NCI-H1436 (cell line): ENCODE measurements at places on chromosomes 6 and 20.
A peak's percentile ranks its signal among the peaks of the same experiment; 100 is the strongest.

DNA sequence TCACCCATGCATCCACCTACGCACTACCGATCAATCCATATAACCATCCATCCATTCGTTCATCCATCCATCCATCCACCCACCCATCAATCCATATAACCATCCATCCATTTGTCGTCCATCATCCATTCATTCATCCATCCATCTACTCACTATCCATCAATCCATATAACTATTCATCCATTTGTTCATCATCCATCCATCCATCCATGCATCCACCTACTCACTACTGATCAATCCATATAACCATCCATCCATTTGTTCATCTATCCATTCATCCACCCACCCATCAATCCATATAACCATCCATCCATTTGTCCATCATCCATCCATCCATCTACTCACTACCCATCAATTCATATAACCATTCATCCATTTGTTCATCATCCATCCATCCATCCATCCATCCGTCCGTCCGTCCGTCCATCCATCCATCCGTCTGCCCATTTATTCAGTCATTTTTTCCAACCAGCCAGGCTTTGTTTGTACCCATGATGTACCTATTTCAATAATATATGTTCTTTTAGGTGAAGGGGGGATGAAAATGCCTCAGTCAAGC lies 6.1 kb upstream of the BPIFB6 start:
- no peak for DNase-seq

- no peak for DNase-seq
These were observed 242.8 kb upstream of the TCF21 start for GRCh38 chr6:133645966-133646740.

GRCh38 chr6:157867981-157868380 lies 44.9 kb downstream of the SNX9 start:
- no peak for DNase-seq

DNA sequence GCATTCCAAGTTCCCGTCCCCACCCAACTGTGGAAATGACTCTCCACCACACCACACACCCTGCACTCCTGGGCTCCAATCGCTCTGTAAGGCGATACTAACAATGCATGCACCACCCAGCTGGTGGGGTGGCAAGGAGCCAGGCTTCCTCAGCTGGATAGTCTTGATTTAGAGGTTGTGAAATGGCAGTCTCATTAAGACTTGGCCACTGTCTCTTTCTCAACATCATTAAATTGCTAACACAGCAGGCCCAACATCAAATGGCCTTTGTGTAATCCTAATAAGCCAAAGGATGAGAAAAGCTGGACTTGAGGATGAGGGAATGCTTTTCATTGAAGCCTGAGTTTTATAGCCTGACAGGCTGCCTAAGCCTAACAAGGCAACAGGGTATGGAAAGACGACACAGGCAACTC lies 223.7 kb downstream of the GMDS start:
- peak; percentile 54 for DNase-seq

- DNase-seq, result no peak
These were observed 1.2 kb upstream of the ZSCAN31 start for GRCh38 chr6:28337121-28337520.

- DNase-seq, result peak; percentile 32
These were observed 53.0 kb upstream of the ANKEF1 start for GRCh38 chr20:9981829-9982228.

DNA sequence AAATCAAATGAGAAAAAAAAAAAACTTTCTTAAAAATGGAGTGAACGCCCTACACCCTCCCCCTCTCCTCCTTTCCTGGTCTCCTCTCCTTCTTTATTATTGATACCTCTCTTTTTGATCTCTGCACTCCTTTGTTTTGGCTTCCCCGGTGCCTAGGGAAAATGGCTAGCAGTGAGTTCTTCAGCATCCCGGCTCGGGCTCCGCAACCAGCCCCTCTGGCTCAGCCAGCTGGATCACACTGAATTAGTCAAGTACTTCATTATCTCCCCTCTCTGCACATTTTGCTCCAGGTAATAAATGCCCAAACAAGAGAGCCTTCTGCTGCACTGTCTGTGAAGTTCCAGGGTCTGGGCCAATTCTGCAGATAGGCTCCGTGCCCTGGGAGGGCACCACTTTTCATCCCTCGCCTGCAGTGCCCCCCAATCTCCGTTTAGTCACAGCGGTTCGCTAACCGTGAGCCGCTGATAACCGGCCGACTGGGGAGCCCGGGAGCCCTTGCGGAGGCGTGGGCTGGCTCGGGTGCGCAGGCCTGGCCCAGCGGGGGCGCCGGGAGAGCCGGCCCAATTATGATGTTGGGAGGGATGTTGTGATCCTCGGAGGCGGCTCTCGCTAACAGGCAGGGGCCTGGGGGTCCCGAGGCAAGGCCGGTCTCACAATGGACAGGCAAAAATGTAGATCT lies 301.9 kb downstream of the TFAP2A start:
- no peak for DNase-seq

DNA sequence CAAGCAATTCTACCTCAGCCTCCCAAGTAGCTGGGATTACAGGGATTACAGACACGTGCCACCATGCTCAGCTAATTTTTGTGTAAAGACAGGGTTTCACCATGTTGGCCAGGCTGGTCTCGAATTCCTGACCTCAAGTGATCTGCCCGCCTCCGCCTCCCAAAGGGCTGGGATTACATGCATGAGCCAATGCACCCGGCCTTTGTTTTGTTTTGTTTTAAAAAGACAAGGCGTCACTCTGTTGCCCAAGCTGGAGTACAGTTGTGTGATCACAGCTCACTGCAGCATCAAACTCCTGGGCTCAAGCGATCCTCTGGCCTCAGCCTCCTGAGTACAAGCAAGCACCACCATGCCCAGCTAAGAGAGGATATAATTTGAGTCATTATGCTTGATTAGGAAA lies 5.4 kb downstream of the SERINC3 start:
- DNase-seq, result no peak

GRCh38 chr6:127959869-127960268 lies 59.0 kb upstream of the THEMIS start:
- no peak for DNase-seq

GRCh38 chr6:168420084-168420483 lies 20.9 kb upstream of the SMOC2 start:
- no peak for DNase-seq

DNA sequence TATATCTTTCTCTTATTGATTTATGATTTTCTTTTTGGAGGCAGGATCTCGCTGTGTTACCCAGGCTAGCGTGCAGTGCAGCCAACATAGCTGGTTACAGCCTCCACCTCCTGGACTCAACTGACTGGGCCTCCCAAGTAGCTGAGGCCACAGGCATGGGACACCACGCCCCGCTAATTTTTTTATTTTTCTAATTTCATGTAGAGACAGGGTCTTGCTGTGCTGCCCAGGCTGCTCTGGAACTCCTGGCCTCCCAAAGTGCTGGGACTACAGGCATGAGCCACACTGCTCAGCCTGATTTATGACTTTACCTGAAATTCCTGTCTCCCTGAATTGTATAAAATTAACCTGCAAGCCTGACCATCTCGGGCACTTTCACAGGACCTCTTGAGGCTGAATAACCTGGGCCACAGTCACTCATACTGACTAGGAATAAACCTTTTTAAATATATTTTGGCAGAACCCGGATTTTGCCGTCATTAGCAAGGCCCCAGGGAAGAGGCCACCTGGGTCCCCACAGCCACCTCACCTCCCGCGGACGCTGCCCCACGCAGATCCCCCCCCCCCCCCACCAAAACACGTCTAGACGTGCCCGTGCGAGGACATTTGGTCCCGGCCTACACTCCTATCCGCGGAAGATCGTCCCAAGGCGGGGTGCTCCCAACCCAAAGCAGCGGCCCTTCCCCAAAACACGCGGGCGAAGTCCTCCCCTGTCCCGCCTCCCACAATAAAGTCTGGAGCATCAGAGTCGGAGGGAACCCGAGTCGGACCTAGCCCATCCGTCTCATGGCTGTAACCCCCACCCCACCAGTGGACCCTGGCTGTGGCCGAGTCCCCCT lies 902 bp downstream of the ZNF337 start:
- DNase-seq, result no peak

DNA sequence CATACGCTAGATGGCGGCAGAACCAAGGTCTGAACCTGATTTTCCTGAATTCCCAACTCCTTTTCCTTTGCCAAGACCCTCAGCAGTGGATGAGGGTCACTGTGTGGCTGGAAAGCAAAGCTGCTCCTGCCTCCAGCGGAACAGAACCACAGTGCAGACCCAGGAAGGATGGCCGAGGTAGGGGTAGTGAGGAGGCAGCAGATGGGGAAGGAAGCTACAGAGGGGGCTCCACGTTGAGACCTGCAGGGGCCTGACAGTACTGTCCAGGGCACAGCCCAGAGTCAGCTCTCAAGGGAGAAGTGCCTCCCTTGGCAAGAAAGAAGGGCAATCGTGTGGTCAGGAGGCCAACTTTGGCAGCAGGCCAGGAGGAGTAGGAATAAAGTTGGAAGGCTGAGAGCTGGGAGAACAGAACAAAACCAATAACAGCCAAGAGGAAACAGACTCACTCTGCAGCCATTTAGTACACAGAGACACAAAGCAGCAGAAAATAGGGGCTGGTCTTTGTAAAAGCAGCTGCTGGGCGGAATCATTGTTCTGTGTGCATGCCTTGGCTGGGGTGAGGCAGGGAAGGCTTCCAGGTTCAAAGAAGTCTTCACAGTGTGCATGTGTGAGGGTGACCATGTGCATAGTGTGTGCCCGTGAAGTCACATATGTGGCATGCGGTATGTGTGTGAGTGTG lies 3.1 kb downstream of the GABRR2 start:
- no peak for DNase-seq

DNA sequence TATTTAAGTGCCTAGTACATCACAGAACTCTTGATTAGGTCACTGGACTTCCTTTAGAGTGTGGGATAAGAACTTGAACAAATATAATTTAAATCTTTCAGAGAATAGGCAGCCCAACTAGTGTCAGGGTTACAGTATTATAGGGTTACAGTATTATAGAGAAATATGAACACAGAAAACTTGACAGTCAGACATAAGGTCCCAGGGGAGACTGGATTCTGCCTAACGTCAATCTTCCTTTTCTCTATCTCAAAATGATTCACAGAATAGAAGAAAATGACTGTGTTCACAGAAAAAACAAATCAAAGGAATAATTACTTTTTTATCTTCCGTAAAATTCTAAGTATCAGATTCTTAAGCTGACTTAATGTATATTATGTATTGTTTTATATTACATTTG lies 623.8 kb downstream of the HTR1B start:
- DNase-seq, result no peak

GRCh38 chr6:30687659-30688431 lies 1.4 kb upstream of the PPP1R18 start:
- DNase-seq, result no peak

DNA sequence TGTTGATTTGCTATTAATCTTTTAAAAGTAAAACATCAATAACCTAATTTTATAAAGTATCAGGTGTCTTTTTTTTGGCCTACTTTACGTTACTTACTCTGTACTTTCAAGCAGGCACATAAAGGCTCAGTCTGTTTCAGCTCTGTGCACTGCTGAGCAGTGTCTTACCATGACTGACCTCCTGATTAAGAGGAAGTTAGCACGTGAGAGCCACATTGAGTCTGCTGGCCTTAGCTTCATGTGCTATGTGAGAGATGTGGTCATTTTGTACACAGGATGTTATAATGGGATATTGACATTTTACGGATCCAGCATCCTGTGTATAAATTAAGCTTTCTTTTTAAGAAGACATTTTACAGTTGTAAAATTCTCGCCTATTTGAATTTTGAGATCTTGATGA lies 31.9 kb downstream of the ARID1B start:
- no peak for DNase-seq

- DNase-seq, result peak; percentile 80
These were observed 8.8 kb downstream of the DUSP15 start for GRCh38 chr20:31861385-31862156.

DNA sequence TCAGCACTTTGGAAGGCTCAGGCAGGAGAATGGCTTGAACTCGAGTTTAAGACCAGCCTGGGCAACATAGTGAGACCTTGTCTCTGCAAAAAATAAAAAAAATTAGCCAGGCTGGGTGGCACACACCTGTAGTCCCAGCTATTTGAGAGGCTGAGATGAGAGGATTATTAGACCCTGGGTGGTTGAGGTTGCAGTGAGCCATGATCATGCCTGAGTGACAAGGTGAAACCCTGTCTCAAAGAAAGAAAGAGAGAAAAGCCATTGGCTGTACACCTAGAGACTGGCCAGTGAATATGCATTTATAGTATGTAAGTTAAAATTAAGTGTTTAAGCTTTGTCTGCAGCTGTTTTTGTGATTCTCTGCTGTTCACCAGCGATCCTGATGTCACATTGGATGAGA lies 6.1 kb downstream of the RBCK1 start:
- no peak for DNase-seq
